ENCODE measurements at places on chromosomes 5 and 9. TPM values are rescaled to one million over a fixed set of nuclear protein-coding genes. Genes with fewer than 3 reads are reported as not detected.
A peak's percentile ranks its signal among the peaks of the same experiment; 100 is the strongest.

- no peak for DNase-seq
- no peaks in the 10 kb centered on the region for H3K4me1 ChIP-seq
- no peak overlapping the region for H3K27ac ChIP-seq
- no peaks in the 10 kb centered on the region for H3K36me3 ChIP-seq
These were observed 63.5 kb downstream of the GALNT12 start for GRCh38 chr9:98870782-98871557.

DNA sequence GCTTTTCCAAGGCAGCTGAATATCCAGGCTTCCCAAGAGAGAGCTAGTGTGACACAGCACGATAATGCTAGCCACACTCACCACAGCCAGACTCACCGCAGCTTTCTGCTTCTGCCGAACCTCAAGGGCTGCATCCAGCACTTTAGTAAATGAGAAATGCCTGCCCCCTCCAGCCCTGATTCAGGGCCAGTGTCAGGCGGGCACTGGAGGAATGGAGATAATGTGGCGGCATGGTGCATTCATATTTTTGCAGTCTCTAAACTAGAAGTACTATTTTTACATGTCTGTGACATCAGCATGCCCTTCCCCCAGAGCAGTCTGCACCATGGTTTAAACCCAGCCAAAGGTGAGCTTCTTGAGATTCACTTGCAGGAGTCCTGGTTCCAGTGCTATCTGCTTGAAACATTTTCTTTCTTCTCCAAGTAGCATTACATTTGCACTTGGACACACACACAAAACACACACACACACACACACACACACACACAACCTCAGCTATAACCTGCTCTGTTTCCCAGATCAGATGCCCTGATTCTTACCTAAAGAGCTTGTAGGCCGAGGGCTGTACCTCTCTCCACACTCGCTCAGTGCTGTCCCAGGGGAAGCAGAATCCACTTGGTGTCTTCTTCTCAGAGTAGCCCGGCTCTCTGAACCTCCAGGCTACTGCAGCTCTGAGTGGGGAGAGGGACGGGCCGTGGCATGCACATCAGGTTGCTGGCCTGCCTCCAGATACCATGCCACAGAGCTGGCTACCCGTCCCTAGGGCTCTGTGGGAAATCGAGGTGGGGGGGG, at the start of gene FGF1:
Gene FGF1, minus strand, starts transcription at position 673 of the 792 bp plus-strand sequence. CDS start 71,963 bp downstream, outside the sequence.
- DNase-seq: no peak
- peak within 1 kb of the TSS; percentile 47 for H3K4me3 ChIP-seq
- no peaks in the 10 kb centered on the region for H3K36me3 ChIP-seq
- peaks cover 49% of the 10 kb centered on the region for H3K4me1 ChIP-seq
- H3K27me3 ChIP-seq: no peaks in the 10 kb centered on the region

DNA sequence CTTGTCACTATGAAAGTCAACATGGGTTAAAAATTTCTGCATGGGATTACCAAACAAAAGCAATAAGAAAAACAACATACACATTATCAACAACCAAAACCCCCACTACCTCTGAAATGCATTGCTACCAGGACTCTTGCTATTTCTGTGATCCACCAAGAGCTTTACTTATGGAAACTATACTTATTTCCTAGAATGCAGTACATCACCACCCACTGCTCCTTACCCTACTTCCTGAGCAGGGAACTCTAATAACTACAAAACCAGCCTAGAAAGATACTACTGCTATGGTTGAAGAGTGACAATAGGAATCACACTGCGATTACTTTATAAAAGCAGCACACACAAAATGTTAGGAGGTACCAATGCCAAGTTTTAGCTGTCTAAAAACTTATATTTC, 22.2 kb downstream of the LURAP1L start:
- no peaks in the 10 kb centered on the region for H3K27me3 ChIP-seq
- no peak overlapping the region for H3K27ac ChIP-seq
- H3K4me1 ChIP-seq: peaks cover 16% of the 10 kb centered on the region
- DNase-seq: no peak
- no peaks in the 10 kb centered on the region for H3K36me3 ChIP-seq

DNA sequence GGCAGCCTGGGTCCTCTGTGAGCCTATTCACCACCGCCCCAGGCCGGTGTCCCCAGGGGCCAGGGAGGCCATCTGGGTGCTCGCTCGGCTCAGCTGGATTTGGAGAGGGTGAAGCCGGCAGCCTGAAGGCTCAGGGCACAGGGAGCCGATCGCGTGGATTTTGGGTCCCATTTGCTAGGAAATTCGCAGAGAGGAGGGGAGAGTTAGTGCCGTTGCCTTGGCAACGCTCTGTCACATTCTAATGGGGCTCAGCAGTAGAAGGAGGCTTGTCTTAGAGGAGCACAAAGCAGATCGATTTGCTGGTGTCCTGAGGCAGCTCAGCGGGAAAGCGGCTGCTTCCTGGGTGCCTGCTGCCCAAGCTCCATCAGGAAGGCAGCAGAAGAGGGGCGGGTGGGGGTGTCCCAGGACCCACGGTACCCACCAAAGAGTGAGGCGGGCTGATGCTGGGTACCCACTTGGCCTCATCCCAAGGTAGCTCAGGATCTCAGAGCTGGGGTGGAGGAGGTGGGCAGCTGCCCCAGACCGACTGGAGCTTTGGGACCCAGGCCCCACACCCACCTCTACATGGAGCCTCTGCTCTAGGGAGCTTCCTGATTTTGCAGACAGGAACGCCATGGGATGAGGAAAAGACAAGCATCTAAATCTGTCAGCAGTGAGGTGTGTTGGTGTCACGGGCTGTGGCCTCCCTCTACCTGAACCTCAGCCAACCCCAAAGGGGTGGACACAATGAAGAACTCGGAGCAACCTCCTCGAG, 17.1 kb upstream of the OLFM1 start:
- no peak overlapping the region for H3K4me3 ChIP-seq
- H3K4me1 ChIP-seq: no peaks in the 10 kb centered on the region
- no peaks in the 10 kb centered on the region for H3K36me3 ChIP-seq

DNA sequence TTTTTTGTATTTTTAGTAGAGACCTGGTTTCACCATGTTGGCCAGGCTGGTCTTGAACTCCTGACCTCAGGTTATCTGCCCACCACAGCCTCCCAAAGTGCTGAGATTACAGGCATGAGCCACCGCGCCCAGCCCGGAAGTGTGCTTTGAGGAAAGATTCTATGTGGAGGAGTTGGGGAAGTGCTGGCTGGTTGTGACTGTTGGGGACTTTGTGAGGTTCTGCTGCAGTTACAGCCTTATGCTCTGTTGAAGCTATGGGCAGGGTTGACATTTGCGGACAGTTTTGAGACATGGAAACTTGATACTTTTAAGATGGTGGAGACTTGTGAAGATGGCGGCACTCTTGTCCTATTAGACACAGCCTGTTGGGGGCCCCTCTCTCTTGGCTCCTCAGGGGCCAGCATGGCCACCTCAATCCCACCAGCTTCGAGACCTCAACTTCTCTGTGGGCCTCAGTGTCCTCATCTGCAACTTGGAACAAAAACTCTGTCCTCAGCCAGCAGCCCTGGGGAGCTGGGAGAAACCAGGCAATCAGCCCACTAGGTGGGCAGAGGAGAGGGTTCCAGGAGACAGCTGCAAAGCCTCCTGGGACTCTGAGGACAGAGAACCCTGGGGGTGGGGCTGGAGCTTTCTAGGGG, 24.9 kb downstream of the C9orf50 start:
- no peaks in the 10 kb centered on the region for H3K27me3 ChIP-seq
- DNase-seq: no peak
- peaks cover 93% of the 10 kb centered on the region for H3K4me1 ChIP-seq
- no peak overlapping the region for H3K4me3 ChIP-seq

GRCh38 chr5:33425314-33425713, 15.5 kb upstream of the TARS1 start:
- no peak overlapping the region for H3K4me3 ChIP-seq
- H3K27me3 ChIP-seq: no peaks in the 10 kb centered on the region
- no peaks in the 10 kb centered on the region for H3K4me1 ChIP-seq
- H3K27ac ChIP-seq: no peak overlapping the region
- no peak for DNase-seq

DNA sequence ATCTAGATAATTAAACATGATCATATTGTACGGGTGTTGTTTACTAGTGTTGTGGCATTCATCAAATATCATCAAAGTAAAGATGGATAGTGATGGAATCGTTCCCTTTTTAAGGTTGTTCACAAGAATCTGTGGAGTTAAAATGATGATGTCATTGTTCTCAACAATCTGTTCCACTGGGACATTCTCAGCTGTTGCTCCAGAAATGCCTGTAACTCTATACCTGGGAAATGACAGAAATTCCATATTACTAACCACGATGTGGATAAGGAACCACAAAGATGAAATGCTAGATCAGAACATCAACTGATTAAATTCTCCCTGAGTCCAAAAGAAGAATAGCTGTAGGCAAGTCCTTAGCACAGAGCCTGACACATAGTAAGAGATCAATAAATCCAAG, 38.0 kb downstream of the RIGI start:
- H3K27ac ChIP-seq: no peak overlapping the region

- no peaks in the 10 kb centered on the region for H3K4me1 ChIP-seq
- no peak overlapping the region for H3K27ac ChIP-seq
- DNase-seq: no peak
- H3K4me3 ChIP-seq: no peak overlapping the region
- no peaks in the 10 kb centered on the region for H3K36me3 ChIP-seq
- no peaks in the 10 kb centered on the region for H3K27me3 ChIP-seq
These were observed 981.1 kb downstream of the DTWD2 start for GRCh38 chr5:118007262-118007661.

DNA sequence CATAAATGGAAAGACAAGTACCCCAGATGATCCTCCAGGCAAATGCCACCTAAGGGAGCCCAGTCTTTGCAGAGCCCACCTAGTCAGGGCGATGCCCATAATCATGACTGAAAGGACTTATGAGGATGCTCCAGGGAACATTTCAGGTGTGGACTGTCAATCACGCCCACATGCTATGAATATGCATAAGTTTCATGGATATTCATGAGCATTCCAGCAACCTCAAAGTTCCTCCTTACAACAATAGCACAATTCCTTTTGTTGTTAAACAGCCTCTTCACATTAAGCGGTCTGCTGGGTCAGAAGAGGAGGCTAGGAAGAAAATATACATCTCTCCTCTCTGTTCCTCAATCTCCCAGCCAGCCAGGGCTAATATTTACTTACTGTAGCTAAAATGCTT, 161.6 kb downstream of the C5orf15 start:
- H3K27ac ChIP-seq: no peak overlapping the region
- no peaks in the 10 kb centered on the region for H3K27me3 ChIP-seq
- H3K36me3 ChIP-seq: no peaks in the 10 kb centered on the region
- no peak for DNase-seq
- H3K4me3 ChIP-seq: no peak overlapping the region
- peaks cover 5% of the 10 kb centered on the region for H3K4me1 ChIP-seq

GRCh38 chr5:96638561-96638960, 23.6 kb upstream of the CAST start:
- no peaks in the 10 kb centered on the region for H3K27me3 ChIP-seq
- no peaks in the 10 kb centered on the region for H3K36me3 ChIP-seq
- no peak overlapping the region for H3K4me3 ChIP-seq
- H3K27ac ChIP-seq: no peak overlapping the region
- peaks cover 15% of the 10 kb centered on the region for H3K4me1 ChIP-seq

GRCh38 chr9:114905170-114905940, 25.0 kb downstream of the TNFSF8 start:
- peaks cover 24% of the 10 kb centered on the region for H3K4me1 ChIP-seq
- H3K27ac ChIP-seq: no peak overlapping the region
- no peak overlapping the region for H3K4me3 ChIP-seq
- DNase-seq: no peak
- H3K27me3 ChIP-seq: no peaks in the 10 kb centered on the region
- H3K36me3 ChIP-seq: no peaks in the 10 kb centered on the region

GRCh38 chr5:3839151-3839550, 243.5 kb downstream of the IRX1 start:
- no peak for DNase-seq
- H3K27ac ChIP-seq: no peak overlapping the region
- H3K4me3 ChIP-seq: no peak overlapping the region
- H3K36me3 ChIP-seq: no peaks in the 10 kb centered on the region

- H3K27ac ChIP-seq: no peak overlapping the region
- no peaks in the 10 kb centered on the region for H3K27me3 ChIP-seq
- H3K36me3 ChIP-seq: peaks cover 9% of the 10 kb centered on the region
- peaks cover 8% of the 10 kb centered on the region for H3K4me1 ChIP-seq
- peak; percentile 44 for DNase-seq
- no peak overlapping the region for H3K4me3 ChIP-seq
These were observed 6.7 kb downstream of the INIP start for GRCh38 chr9:112711050-112711689.

DNA sequence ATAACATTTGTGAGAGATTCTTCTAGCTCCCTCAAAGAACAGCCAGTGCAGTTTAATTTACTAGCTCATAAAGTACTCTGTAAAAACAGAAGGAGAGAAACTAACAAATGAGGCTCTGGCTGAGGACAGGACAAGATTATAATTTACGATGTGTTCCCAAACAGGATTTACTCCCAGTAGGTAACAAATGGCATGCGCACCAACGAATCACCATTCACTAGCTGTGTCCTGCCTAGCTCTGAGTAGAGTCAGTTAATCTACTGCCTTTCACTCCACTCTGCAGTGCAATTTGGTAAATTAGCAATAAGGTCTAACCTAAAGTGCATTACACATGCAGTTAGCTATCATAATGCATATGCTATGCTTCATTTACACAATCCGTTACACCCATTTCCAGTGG, 497.4 kb upstream of the CCNG1 start:
- no peaks in the 10 kb centered on the region for H3K27me3 ChIP-seq
- no peak for DNase-seq
- no peaks in the 10 kb centered on the region for H3K36me3 ChIP-seq
- H3K4me3 ChIP-seq: no peak overlapping the region

- H3K27ac ChIP-seq: no peak overlapping the region
- no peak for DNase-seq
- H3K4me1 ChIP-seq: no peaks in the 10 kb centered on the region
- peaks cover 1% of the 10 kb centered on the region for H3K27me3 ChIP-seq
These were observed 11.8 kb downstream of the EPB41L4A start for GRCh38 chr5:112407240-112407639.

GRCh38 chr5:116763987-116764866, 189.6 kb upstream of the SEMA6A start:
- no peaks in the 10 kb centered on the region for H3K27me3 ChIP-seq
- H3K36me3 ChIP-seq: no peaks in the 10 kb centered on the region
- DNase-seq: no peak
- peaks cover 74% of the 10 kb centered on the region for H3K4me1 ChIP-seq
- no peak overlapping the region for H3K27ac ChIP-seq
- H3K4me3 ChIP-seq: no peak overlapping the region

GRCh38 chr5:169591636-169592035, 8.1 kb downstream of the SPDL1 start:
- no peak overlapping the region for H3K27ac ChIP-seq
- H3K4me3 ChIP-seq: no peak overlapping the region
- H3K36me3 ChIP-seq: peaks cover 31% of the 10 kb centered on the region
- DNase-seq: no peak

Gene PTAR1
- 42.1 TPM for total RNA-seq

Gene ANKRD34B
- 0.06 TPM for total RNA-seq

Gene OR2S2
- not detected for total RNA-seq

Gene NDFIP1
- 15.7 TPM for total RNA-seq

Gene GMCL2
- total RNA-seq: not detected

Gene FAM221B
- total RNA-seq: not detected

Gene LRRC19
- total RNA-seq: not detected

Gene IL4
- not detected for total RNA-seq
